ENCODE measurements at places on chromosomes 1 and 21.

GRCh38 chr1:4792565-4792964 is 138.2 kb downstream of the AJAP1 start:
- H3K36me3 ChIP-seq = no peaks in the 10 kb centered on the region
- no peaks in the 10 kb centered on the region for H3K27me3 ChIP-seq
- H3K4me1 ChIP-seq = no peaks in the 10 kb centered on the region
- no peak overlapping the region for H3K4me3 ChIP-seq
- H3K27ac ChIP-seq = no peak overlapping the region

DNA sequence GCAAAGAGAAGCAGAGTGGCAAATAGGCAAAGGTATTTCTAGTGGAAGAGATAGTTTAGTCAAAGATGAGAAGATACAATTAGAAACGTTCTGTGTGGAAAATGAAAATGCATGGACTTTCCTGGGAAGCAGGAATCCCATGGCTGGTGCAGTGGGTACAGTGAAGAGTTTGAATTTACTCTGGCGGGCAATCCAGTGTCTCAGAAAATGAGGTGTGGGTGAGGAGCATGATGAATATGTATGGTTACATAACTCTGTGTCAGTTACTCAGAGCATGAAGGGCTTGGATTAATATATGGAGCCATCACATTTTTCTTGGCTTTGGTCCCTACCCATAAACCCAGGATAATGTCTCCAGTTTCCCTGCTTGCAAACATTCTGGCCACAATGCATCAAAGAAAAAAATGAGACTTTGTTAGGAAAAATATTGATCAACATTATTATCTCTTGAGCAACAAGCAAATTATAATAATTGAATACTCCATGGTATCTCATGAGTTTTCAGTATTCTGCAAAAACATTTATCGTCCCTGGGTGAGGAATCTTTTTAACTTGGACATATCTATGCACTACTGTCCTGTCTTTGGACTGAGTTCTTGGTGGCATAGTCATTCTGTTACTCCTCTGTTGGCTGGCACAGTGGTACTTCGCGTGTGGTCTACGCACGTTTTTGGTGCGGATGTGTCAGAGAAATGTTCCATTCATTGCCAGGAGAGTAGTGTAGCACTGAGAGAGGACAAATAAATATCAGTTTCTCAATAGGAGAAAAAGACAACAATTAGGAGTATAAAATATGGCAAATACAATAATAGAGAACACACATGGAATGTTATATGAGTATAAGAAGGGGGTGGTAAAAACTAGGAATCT is 173.7 kb upstream of the C1orf105 start:
- DNase-seq = no peak
- H3K27me3 ChIP-seq = no peaks in the 10 kb centered on the region
- H3K4me1 ChIP-seq = no peaks in the 10 kb centered on the region
- no peak overlapping the region for H3K4me3 ChIP-seq

GRCh38 chr1:15727021-15727420 is 9.0 kb upstream of the SLC25A34 start:
- H3K36me3 ChIP-seq = peaks cover 67% of the 10 kb centered on the region
- H3K4me3 ChIP-seq = no peak overlapping the region
- H3K27ac ChIP-seq = no peak overlapping the region
- no peaks in the 10 kb centered on the region for H3K4me1 ChIP-seq
- no peak for DNase-seq

- no peak overlapping the region for H3K27ac ChIP-seq
- H3K4me1 ChIP-seq = no peaks in the 10 kb centered on the region
- DNase-seq = no peak
- no peak overlapping the region for H3K4me3 ChIP-seq
Measured at GRCh38 chr1:28782011-28782410, 30.0 kb upstream of the OPRD1 start.

- no peak overlapping the region for H3K27ac ChIP-seq
- DNase-seq = no peak
- no peak overlapping the region for H3K4me3 ChIP-seq
- H3K36me3 ChIP-seq = no peaks in the 10 kb centered on the region
- H3K27me3 ChIP-seq = no peaks in the 10 kb centered on the region
Measured at GRCh38 chr1:200290010-200290685, 119.7 kb downstream of the ZNF281 start.

DNA sequence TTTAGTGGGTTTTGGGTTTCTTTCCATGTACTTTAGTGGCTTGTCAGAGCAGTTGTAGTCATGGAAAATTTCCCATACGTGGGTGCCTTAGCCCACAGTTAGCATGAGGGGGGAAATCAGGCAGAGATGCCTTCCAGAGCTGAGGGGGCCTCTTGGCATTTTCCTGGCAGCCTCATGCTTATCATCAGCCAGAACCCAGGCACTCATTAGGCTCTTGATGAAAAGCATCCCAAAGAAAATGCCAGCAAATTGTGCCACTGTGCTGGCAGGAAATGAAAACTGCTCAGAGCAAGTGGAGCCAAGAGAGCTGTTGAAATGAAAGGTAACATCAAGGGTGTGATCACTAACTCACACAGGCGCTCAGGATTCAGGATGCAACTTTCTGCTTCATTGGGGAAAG is 128.0 kb downstream of the TNNI3K start:
- DNase-seq = no peak
- no peak overlapping the region for H3K4me3 ChIP-seq
- H3K36me3 ChIP-seq = no peaks in the 10 kb centered on the region

- H3K27me3 ChIP-seq = no peaks in the 10 kb centered on the region
- H3K27ac ChIP-seq = no peak overlapping the region
- no peaks in the 10 kb centered on the region for H3K4me1 ChIP-seq
- no peak overlapping the region for H3K4me3 ChIP-seq
- no peaks in the 10 kb centered on the region for H3K36me3 ChIP-seq
Measured at GRCh38 chr1:208939537-208940085, 643.9 kb upstream of the CAMK1G start.

- DNase-seq = no peak
- no peaks in the 10 kb centered on the region for H3K4me1 ChIP-seq
- H3K4me3 ChIP-seq = no peak overlapping the region
- no peaks in the 10 kb centered on the region for H3K27me3 ChIP-seq
- no peak overlapping the region for H3K27ac ChIP-seq
Measured at GRCh38 chr1:67749263-67749843, 64.4 kb downstream of the GADD45A start.

DNA sequence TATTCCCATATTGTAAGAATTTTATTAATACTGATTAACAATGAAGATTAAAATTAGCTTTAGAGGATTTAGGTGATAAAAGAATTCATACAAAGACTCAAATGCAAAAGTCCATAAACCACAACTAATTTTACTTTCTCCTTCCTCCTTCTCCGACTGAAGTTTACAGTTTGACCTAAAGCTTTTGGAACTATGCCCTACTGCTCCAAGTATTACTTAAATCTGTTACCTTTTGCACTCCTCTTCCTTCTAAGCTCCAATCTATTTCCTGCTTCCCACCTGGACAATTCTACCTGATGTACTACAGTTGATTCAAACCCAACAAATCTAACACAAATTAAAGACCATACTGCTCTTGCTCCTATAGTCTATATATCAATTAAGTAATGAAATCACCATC is 36.3 kb downstream of the ANKRD13C start:
- H3K36me3 ChIP-seq = peaks cover 9% of the 10 kb centered on the region
- H3K27me3 ChIP-seq = no peaks in the 10 kb centered on the region
- no peak for DNase-seq
- H3K27ac ChIP-seq = no peak overlapping the region

DNA sequence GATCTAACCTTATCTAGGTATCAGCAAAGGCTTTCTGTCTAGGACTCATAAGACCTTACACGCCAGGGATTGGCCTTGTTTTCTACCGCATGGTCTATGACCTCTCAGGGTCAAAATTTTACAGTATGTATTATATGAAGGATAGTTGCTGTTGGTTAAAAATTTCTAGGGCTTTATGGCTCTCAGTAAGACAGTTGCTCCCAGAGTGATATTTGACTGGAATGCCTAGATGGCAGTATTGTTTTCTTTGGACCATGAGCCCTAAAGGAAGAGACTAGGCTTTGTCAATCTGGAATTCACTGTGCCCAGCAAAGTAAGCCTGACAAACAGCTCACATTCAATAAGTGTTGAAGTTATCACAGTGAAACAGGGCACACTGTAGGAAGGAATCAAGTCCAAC is 37.6 kb downstream of the C1orf87 start:
- DNase-seq = no peak
- H3K36me3 ChIP-seq = no peaks in the 10 kb centered on the region
- no peak overlapping the region for H3K4me3 ChIP-seq
- no peak overlapping the region for H3K27ac ChIP-seq
- H3K27me3 ChIP-seq = no peaks in the 10 kb centered on the region

GRCh38 chr1:53189061-53189460 is 7.6 kb upstream of the CPT2 start:
- H3K4me3 ChIP-seq = no peak overlapping the region
- H3K27ac ChIP-seq = no peak overlapping the region
- H3K4me1 ChIP-seq = no peaks in the 10 kb centered on the region
- no peak for DNase-seq

- H3K27ac ChIP-seq = no peak overlapping the region
- no peaks in the 10 kb centered on the region for H3K27me3 ChIP-seq
- H3K4me1 ChIP-seq = peaks cover 19% of the 10 kb centered on the region
Measured at GRCh38 chr1:150557065-150557600, 7.9 kb downstream of the ADAMTSL4 start.

DNA sequence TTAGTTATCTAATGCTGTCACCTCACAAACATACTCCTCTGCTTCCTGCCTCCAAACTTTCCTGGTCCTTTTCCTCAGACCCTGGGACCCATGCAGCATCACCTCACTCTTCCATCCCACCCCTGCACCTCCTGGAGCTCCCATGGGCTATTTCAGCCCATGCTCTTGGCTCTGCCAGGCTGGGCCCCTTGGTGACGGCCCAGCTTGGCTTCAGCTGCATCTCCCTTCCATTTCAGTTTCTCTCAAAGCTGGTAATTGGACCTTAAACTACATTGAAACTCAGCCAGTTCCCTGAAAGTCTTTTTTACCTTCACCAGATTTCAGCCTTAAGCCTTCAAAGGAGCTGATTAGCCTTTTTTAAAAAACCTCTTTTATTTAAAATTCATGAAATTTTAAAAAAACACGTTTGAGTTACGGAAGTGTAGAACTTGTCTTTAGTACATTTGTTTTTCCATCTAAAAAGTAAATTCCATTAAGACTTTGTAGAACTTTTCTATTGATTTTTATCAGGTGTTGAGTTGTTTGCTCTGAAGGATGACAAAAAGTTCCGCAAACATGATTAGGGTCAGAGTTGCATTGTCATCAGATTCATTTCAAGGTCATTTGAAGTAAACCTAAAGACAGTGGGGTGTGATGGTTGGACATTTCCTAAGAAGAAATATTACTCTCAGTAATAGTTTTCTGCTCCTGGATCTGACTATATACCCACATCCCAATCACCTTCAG is 33.5 kb downstream of the AGT start:
- peaks cover 52% of the 10 kb centered on the region for H3K36me3 ChIP-seq
- DNase-seq = no peak
- no peaks in the 10 kb centered on the region for H3K27me3 ChIP-seq
- no peak overlapping the region for H3K27ac ChIP-seq
- H3K4me3 ChIP-seq = no peak overlapping the region
- no peaks in the 10 kb centered on the region for H3K4me1 ChIP-seq

DNA sequence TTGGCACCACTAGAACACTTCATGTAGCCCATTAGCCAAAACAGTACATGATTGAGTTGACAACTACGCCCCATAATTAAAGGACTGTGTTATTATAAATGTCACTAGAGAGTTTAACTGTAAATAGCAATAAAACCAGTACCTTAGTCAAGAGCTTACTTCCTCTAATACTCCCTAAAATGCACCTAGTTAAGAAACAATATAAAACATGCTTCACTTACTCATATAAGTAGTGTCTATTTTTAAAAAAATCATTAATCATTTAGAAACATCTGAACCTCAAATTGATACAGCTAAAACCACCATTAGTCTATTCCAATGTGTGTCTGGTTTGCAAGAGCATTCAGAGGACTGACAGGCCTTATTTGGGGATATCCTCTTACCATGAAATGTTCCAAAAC is 25.3 kb downstream of the PTP4A2 start:
- H3K27ac ChIP-seq = peak overlapping the region; percentile 2
- H3K36me3 ChIP-seq = peaks cover 56% of the 10 kb centered on the region
- no peak for DNase-seq
- H3K4me1 ChIP-seq = peaks cover 59% of the 10 kb centered on the region
- H3K4me3 ChIP-seq = no peak overlapping the region
- no peaks in the 10 kb centered on the region for H3K27me3 ChIP-seq

DNA sequence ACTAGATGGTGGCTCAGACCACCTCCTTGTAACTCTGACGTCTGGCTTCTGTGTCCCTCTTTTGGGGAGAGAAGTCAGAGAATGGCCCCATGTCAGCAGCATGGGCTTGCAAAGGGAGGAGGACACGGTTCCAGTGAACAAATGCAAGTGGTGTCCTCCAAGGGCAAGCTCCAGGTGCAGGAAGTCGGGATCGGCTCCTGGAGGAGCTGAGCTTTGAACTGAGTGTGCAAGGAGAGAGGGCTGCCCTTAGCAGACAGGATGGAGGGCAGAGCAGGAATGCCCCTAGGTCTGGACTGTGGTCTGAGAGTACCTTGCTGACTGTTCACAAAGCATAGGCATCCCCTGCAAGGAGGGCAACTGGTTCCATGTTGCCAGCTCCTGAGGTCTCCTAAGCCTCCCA is 17.3 kb downstream of the PKP1 start:
- H3K27ac ChIP-seq = no peak overlapping the region
- no peaks in the 10 kb centered on the region for H3K27me3 ChIP-seq
- no peaks in the 10 kb centered on the region for H3K36me3 ChIP-seq
- H3K4me1 ChIP-seq = no peaks in the 10 kb centered on the region
- no peak overlapping the region for H3K4me3 ChIP-seq
- DNase-seq = no peak

DNA sequence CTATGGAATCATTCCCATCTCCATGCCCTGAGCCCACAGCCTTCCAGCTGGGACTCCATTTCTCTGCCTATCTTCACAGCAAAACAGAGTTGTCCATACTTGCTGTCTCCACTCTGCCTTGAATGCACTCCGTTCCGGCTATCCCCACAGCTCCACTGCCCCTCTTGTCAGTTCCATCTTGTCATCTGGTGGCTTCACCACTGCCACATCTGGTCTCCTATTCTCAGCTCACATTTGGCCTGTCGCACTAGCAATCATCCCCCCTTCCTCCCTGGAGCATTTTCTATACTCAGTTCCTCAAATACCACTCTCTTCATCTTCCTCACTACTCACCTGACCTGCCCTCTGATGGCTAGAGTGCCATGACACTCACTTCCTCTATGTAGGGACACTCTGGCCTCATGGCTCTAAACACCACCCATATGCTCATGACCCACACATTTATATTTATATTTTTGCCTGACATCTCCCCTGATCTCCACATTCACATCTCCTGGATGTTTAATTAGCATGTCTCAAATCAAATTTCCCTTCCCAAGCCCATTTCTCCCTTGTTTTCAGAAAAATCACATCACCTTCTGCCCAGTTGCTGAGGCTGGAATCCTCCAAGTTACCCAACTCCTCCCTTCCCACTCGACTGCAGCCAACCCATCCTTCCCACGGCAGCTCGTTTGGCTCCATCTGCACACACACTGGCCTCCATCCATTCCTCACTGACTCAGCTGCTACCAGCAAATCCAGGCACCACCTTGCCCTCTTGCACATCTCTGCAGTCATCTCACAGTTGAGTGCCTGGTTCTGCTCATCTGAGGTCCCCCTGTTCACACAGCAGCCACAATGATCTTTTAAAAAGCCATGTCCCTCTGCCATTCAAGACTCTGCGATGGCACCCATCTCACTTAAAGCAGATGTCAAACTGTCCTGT is 6.1 kb downstream of the ZNF692 start:
- H3K27me3 ChIP-seq = no peaks in the 10 kb centered on the region
- peak overlapping the region; percentile 0 for H3K27ac ChIP-seq
- no peak overlapping the region for H3K4me3 ChIP-seq
- peaks cover 28% of the 10 kb centered on the region for H3K4me1 ChIP-seq
- no peak for DNase-seq

GRCh38 chr1:210001751-210002150 is 63.7 kb downstream of the SYT14 start:
- H3K4me1 ChIP-seq = no peaks in the 10 kb centered on the region
- DNase-seq = no peak
- no peak overlapping the region for H3K27ac ChIP-seq
- no peak overlapping the region for H3K4me3 ChIP-seq
- no peaks in the 10 kb centered on the region for H3K27me3 ChIP-seq
- no peaks in the 10 kb centered on the region for H3K36me3 ChIP-seq

Measured in CD4-positive, alpha-beta memory T cell (primary cell).